Stimulated activated CD4-positive, alpha-beta T cell treated with anti-CD3 and anti-CD28 coated beads, Interleukin-1b, Interleukin-23, amount 100 ng/mL, for 24 hours (primary cell): ENCODE measurements at places on chromosomes 11 and 22.

GRCh38 chr11:102216433-102217075 lies 100.7 kb upstream of the BIRC3 start:
- DNase-seq, result no peak

DNA sequence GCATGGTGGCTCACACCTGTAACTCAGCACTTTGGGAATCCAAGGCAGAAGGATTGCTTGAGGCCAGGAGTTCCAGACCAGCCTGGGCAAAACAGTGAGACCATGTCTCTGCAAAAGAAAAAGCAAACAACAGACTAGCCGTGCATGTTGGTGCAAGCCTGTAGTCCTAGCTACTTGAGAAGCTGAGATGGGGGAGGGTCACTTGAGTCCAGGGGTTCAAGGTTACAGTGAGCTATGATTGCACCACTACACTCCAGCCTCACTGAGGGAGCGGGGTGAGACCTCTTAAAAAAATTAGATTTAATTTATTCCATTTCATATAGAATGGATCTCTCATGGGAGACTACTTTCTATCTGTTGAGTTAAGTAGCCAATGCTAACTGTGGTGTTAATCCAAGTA lies 50.4 kb downstream of the DDX10 start:
- no peak for DNase-seq

DNA sequence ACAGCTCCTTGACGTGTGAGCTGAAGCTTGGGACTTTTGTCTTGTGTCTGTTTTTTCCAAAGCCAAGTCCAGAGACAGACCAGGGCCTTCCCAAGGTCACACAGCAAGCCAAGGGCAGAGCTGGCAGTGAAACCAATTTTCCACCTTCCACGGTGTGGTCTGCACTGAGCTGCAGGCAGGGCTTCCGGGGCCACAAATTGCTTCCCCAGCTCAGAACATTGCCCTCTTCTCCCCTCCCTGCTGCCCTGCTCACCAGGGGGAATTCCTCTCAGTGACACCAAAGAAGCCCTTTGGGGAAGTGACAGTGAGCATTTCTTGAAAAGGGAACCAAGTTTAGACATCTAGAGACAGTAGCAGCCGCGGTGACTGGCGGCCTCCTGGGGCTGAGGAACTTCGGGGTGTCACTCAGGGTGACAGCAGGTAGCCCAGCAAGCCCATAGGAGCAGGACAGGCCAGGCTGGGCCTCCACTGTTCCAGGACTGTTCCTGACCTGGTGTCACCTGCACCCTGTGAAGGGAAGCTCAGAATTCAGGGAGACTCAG lies 9.2 kb downstream of the FXYD2 start:
- no peak for DNase-seq

DNA sequence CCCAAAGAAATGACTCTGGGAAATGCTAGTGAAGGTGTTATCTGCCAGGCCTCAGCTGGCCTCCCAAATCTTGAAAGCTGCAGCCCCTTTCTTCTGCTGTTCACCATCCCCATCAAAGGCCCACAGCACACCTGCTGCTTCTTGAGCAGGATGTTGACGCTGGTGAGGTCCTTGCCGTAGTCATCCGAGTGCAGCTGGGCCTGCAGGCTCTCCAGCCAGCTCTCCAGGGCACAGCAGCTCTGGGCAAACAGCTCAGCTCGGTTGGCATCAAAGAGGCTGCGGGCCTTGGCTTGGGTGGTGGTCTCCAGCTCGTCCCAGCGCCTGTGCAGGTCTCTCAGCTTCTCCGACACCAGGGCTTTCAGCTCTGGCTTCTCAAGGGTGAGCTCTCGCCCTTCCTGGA lies 18.5 kb upstream of the RBM4B start:
- no peak for DNase-seq

DNA sequence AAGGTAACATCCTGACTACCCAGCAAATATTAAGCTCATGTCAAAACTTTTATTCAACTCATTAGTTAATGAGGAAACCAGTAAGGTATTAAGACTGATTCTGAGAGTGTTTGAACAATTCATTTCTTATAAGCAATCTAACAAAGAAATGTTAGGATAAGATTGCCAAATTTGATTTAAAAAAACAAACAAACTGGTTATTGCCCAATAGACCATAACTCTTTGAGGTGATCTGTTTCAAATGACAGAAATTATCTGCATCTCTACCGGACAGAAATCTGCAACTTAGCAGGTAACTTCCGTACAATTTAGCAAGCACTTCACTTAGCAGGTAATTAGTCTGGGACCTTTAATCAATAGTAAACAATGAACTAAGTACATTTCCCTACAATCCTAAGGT lies 82.9 kb upstream of the BARX2 start:
- no peak for DNase-seq

GRCh38 chr11:12148882-12149281 lies 38.5 kb downstream of the MICAL2 start:
- no peak for DNase-seq
